ENCODE measurements at places on chromosomes 1 and 21.
A peak's percentile ranks its signal among the peaks of the same experiment; 100 is the strongest.

- DNase-seq: peak; percentile 16
These were observed 36.8 kb upstream of the DUSP10 start for GRCh38 chr1:221778535-221779142.

- no peak for DNase-seq
These were observed 55.5 kb upstream of the GADD45A start for GRCh38 chr1:67629370-67630075.

- no peak for DNase-seq
These were observed 66.3 kb upstream of the FGGY start for GRCh38 chr1:59230622-59231021.

- DNase-seq: no peak
These were observed 519.5 kb upstream of the CAMK1G start for GRCh38 chr1:209063767-209064659.

- DNase-seq: no peak
These were observed 121.5 kb downstream of the COL24A1 start for GRCh38 chr1:86035101-86035500.

- DNase-seq: no peak
These were observed 1.5 kb downstream of the AHCYL1 start for GRCh38 chr1:109986054-109986444.

DNA sequence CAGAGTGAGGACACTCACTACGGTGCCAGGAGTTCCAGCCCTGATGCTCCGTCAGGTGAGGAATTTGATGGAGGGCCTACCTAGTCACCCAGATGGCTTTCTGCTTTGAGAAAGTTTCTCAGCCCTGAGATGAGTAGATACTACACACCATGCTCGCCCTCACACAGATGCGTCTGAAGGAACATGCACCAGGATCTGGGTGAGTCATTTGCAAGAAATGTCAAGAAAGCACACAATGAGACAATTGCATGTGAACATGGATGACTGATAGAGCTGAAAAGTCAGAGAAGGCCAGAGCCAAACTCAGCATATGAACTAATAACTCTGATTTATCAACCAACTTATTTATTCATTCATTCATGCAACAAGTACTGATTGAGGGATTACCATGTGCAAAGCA lies 483.9 kb downstream of the OMA1 start:
- no peak for DNase-seq

GRCh38 chr1:95731466-95731865 lies 497.5 kb downstream of the RWDD3 start:
- no peak for DNase-seq

- DNase-seq: no peak
These were observed 71.2 kb downstream of the PSMG1 start for GRCh38 chr21:39111931-39112550.

DNA sequence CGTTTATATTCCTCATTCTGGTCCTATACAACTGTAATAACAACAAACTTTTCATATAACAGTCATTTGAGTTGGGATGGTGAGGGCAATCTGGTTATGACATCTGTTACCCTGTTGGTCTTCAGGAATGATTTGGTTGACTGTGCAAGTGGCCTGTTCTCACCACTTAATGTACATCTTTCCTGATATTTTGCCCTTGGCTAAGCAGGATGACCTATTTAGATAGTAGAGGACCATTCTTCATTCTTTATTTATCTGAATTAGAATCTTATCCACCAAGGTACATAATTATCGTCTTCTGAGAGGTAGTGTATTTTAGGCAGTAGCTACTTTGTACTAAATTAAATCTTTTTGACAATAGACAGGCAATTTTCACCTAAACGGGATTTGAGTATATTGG lies 154.3 kb downstream of the DNM3 start:
- no peak for DNase-seq

- no peak for DNase-seq
These were observed 6.9 kb downstream of the C1orf162 start for GRCh38 chr1:111480674-111481073.

- no peak for DNase-seq
These were observed 21.5 kb upstream of the MYSM1 start for GRCh38 chr1:58721247-58721820.

- no peak for DNase-seq
These were observed 4.5 kb downstream of the CHML start for GRCh38 chr1:241635556-241636152.

- no peak for DNase-seq
These were observed 9.8 kb downstream of the NPR1 start for GRCh38 chr1:153688276-153688675.

GRCh38 chr1:243244432-243244841 lies 10.6 kb downstream of the CEP170 start:
- no peak for DNase-seq

DNA sequence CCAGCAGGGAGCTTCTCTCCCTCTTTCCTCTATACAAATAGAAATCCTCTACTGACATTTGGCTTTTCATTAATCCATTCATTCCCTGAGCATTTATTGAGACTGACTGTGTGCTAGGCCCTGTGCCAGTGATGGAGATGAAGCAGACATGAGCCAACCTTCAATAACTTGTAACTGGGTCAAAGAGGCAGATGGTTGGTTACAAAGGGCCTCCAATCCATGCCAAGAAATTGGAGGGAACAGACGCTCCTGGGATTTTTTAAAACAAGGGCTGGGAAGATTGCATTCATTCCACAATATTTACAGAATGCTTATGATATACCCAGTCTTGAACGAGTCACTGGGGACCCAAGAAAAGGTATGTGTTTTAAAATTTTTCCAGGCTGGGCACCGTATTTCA lies 6.2 kb downstream of the HPCAL4 start:
- DNase-seq: no peak

GRCh38 chr21:45465611-45466329 lies 60.8 kb downstream of the COL18A1 start:
- no peak for DNase-seq

GRCh38 chr1:225848030-225848955 lies 33.9 kb downstream of the TMEM63A start:
- no peak for DNase-seq

DNA sequence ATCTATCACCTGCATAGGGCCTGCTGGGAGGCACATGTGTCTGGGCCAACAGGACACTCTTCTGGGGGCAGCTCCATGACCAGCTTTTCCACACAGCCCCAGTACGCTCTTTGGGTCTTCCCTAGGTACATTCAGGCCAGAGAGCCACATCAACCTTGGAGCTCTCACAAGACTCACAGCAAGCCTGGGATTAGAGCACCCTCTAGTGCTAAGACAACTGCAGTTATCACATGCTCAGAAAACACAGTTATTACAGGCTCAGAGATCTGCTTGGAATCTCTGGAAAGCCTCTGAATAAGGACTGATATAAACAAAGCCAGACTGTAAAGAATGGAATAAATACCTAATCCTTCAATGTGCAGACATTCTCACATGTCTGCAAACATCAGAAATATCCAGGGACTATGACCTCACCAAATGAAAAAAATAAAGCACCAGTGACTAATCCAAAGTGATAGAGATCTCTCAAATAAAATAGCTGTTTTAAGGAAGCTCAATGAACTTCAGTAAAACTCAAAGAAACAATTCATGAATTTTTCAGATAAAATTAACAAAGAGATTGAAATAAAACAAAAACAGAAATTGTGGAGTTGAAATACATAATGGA lies 563.9 kb upstream of the NR5A2 start:
- DNase-seq: no peak

GRCh38 chr1:93749487-93749886 lies 67.8 kb upstream of the BCAR3 start:
- DNase-seq: no peak

DNA sequence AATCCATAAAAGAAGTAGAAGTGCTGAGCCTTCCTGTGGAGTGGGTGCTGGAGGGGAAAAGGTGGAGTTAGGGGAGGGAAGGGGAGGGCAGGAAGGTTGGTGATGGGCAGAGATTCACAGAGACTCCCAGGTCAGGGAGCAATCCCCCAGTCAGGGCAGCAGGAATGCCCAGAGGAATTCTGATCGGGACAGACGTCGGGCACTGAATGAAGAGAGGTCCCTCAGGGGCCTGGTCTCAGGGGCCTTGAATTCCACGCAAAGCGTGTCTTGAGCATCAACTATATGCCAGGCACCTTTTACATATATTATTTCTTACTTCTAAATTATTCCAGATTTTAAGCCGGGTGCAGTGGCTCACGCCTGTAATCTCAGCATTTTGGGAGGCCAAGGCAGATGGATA lies 7.2 kb upstream of the PADI1 start:
- no peak for DNase-seq

- DNase-seq: no peak
These were observed 98.0 kb upstream of the HP1BP3 start for GRCh38 chr1:20885121-20885520.

Measured in stimulated activated CD4-positive, alpha-beta T cell treated with anti-CD3 and anti-CD28 coated beads, Interleukin-4, amount 100 ng/mL, for 1 hour (primary cell).